Body of pancreas (tissue), 4 donors: ENCODE measurements at places on chromosomes 3 and 15.

- DNase-seq = no peak
Measured at GRCh38 chr3:45080824-45081223, 54.7 kb downstream of the CLEC3B start.

- no peak for DNase-seq
Measured at GRCh38 chr3:28240441-28240840, 978 bp upstream of the CMC1 start.

- no peak for DNase-seq
Measured at GRCh38 chr3:55570271-55570711, 83.2 kb upstream of the WNT5A start.

DNA sequence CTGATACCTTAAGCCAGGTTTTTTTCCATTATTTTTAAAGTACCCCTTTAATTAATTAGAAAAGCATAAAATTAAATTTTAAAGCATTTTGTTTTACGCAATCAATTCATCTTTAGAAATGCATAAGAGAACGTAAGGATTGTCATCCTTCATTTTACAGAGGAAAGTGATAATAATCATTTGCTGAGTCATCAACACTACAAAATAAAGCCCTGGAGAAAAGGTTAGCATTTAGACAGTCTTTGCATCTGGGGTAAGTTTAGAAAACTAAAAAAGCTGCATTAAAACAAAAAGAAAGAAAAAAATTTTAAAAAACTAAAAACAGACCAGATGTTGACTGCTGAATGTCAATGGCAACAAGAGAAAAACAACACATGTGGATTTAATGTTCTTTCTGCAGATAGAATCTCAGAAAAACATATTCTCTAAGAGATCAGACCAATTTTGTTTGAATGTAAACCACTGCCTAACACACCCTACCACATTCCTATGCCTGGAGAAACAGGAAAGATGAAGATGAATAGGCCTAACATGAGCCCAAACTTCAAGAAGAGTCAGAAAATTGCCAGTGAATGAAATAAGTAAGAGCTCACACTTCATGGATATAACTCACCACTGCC lies 59.9 kb downstream of the SUCNR1 start:
- DNase-seq = no peak

- DNase-seq = no peak
Measured at GRCh38 chr3:135897715-135898114, 67.8 kb upstream of the PPP2R3A start.

GRCh38 chr15:50123861-50124557 lies 5.0 kb upstream of the ATP8B4 start:
- no peak for DNase-seq

GRCh38 chr3:188239577-188239976 lies 85.6 kb downstream of the LPP start:
- no peak for DNase-seq

DNA sequence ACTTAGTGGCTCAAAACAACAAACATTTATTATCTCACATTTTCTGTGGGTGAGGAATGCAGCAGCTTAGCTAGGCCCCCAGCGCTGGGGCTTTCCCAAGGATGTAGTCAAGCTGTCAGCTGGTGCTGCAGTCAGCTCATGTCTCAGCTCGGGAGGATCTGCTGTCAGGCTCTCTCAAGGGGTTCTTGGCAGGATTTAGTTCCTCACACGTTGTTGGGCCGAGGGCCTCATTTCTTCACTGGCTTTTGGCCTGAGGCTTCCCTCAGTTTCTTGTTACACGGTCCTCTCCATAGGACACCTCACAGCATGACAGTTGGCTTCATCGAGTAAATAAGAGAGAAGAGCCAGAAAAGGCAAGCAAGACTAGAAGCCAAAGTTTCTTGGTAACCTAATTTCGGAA lies 13.7 kb upstream of the U2SURP start:
- no peak for DNase-seq
